Left cardiac atrium (tissue), 4 donors: ENCODE measurements at places on chromosomes 12 and 14. TPM values are rescaled to one million over a fixed set of nuclear protein-coding genes. Genes with fewer than 3 reads are reported as not detected.

DNA sequence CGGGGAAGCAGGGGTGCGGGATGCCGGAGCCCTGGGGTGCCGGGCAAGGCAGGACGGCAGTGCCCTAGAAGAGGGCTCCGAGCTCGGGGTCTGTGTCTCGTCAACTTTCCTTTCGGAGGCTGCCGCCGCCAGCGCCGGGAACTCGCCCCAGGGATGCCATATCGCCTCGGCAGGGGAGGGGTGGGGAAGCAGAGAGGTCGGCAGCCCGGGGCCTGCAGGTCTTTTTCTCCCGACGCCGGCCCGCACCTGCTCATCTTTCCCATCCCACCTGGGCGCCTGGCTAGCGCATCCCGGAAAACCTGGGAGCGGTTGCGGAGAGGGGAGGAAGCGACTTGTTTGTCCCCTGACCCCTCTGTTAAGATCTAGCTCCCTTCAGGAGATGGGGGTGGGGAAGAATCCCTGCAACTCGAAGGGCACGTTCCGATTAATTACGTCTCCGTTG, 547 bp downstream of the CNTN1 start:
- no peak for DNase-seq

Gene TRHDE
- total RNA-seq, result 3.7 TPM

DNA sequence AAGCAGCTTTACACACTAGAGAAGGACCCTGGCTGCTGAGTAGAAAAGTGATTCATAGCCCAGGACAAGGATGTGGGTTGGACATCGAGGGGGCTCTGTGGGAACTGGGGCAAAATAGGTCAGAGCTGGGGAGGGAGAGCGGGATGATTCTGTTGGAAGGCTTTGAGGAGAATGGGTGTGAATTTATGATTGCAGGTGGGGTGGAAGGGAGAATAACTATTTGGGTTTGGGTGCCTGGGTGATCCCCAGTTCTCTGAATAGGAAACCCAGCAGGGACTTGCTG, 13.1 kb downstream of the SERPINA3 start:
- no peak for DNase-seq

- DNase-seq, result no peak
Observed at GRCh38 chr14:69487226-69487625, 2.7 kb downstream of the PLEKHD1 start.

Gene RPAP3
- total RNA-seq, result 22.7 TPM

DNA sequence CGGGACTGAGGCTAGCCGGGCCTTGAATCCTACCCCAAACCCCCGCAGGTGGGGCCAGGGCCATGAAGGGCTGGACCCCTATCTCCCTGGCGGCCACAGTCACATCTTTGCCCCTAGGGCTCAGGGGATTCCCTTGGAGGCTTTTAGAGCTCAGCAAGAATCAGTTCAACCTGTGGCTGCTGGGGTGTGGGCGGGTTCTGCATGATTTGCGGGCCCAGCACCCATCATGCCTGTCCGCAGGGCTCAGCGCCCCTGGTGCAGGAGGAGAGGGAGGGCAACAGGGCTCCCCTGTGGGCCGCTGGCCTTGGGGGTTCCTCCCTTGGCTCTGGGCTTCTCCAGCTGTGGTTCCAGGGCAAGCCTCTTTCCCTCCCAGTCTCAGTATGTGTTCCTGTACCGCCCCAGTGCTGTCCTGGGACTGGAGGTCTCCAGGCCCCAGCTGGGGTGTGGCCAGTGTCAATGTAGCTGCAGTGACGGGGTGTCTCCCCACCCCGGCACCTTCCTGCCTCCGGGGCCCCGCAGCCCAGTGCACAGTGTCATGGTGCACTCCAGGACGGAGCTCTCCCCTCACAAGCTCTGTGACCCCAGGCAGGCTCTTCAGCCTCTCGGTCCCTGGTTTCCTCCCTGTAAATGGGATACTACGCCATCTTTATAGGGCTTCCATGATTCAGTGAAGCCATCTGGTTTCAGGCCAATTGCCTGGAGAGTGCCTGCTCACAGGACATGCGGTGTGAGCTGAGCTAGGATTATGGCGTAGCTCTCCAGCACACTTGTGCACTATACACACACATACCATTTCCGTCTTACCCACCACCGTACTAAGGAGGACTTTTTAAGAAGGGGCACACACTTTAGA, 9.9 kb upstream of the LBHD2 start:
- no peak for DNase-seq

- no peak for DNase-seq
Observed at GRCh38 chr12:98466640-98467400, 48.6 kb upstream of the TMPO start.

Gene CEP128
- 5.2 TPM for total RNA-seq

Gene KCNMB4
- total RNA-seq, result 2.3 TPM

DNA sequence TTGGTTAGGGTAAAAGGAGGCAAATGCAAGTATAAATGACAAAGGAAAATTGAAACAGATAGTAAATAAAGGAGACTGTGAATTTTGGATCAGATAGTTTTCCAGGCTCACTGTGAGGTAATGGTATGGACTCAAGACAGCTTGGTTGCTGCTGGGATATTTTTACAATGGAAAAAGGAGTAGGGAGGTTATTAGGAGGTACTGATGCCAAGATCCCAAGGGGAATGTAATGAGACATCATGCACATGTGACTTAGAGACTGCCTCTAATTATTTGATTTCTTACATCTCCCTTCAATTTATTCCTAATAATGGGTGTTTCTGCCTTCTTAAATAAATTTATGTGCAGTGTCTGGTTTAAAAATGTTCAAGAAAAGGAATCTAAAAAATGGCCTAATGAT, 56.9 kb downstream of the TAOK3 start:
- DNase-seq, result no peak

- DNase-seq, result no peak
Observed at GRCh38 chr14:28870033-28870564, 103.5 kb downstream of the FOXG1 start.

Gene STON2
- total RNA-seq, result 19.1 TPM

Gene GNB3
- 2.3 TPM for total RNA-seq

GRCh38 chr12:111362687-111363475, 6.0 kb downstream of the PHETA1 start:
- no peak for DNase-seq

Gene GPR84
- 0.55 TPM for total RNA-seq

- DNase-seq, result no peak
Observed at GRCh38 chr12:69471667-69472385, 1.6 kb downstream of the FRS2 start.

Gene SELPLG
- total RNA-seq, result 4.5 TPM

DNA sequence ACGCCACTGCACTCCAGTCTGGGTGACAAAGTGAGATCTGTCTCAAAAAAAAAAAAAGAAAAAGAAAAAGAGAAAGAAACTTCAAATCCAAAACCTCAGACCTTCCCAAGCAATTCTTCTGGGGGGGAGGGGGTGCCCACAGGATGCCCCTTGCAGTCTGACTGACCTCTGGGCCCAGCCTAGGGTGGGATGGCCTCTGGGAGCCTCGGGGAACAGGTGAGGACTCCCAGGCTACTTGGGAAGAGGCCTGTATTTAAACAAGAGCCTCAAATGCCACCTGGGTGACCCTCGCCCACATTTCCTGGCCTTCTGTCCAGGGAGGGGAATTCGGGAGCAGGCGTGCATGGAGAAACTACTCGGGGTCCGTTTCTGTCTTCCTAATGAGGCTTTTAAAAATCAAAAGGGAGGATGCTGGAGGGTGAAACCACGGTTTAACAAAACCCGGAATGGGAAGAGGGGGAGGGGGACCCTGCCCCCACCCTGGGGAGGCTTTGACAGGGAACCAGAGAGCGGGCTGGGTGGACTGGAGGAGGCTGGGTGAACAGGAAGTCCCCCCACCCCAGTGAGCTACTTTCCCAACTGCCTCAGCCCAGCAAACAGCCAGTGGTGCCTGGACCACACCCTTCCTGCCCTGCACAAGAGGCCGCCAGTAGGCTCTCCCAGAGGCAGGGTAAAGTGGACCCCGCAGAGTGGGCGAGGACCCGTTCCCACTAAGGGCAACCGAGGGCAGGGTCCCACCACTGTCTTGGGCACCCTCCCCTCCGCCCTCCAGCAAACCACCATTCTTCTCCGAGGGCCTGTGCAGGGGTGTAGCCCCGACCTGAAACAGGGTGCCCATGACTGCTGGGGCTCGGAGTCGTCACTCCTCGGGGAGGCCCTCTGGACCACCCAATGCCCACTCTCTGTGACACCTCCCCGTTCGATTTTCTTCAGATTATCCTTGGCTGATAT, 1.5 kb upstream of the FBRSL1 start:
- DNase-seq, result peak; percentile 70

DNA sequence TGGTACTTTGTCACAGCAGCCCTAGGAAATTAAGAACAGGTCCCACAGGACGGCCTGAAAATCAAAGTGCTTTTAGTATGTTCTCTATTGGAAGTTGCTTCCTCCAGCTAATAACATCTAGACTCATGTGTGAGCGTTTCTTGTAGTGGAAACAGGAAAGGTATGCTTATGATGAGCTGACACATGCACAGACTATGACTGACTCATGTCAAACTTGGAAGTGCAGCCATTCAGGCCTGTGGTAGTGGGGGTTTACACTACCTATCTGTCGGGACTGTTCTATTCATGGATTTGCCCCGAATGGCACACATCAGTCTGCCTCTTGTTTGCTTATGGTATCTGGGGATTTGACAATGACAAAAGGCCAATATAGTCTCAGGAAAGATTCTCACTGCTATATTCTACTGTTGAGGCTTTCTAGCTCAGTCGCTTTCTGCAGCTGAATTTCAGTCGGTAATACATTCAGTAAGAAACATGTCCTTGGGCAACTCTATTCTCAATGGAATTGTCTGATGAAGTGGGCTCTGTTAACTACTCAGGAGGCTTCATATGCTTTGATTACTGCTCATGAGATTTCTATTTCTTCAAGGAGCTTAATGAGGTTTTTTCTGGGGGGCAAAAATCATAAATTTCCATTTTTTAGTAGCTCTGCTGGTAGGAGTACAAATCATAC, 270.3 kb upstream of the DAAM1 start:
- no peak for DNase-seq

Gene RFX4
- total RNA-seq, result not detected

Gene COX14
- total RNA-seq, result 148 TPM

Gene CMA1
- 5.2 TPM for total RNA-seq

DNA sequence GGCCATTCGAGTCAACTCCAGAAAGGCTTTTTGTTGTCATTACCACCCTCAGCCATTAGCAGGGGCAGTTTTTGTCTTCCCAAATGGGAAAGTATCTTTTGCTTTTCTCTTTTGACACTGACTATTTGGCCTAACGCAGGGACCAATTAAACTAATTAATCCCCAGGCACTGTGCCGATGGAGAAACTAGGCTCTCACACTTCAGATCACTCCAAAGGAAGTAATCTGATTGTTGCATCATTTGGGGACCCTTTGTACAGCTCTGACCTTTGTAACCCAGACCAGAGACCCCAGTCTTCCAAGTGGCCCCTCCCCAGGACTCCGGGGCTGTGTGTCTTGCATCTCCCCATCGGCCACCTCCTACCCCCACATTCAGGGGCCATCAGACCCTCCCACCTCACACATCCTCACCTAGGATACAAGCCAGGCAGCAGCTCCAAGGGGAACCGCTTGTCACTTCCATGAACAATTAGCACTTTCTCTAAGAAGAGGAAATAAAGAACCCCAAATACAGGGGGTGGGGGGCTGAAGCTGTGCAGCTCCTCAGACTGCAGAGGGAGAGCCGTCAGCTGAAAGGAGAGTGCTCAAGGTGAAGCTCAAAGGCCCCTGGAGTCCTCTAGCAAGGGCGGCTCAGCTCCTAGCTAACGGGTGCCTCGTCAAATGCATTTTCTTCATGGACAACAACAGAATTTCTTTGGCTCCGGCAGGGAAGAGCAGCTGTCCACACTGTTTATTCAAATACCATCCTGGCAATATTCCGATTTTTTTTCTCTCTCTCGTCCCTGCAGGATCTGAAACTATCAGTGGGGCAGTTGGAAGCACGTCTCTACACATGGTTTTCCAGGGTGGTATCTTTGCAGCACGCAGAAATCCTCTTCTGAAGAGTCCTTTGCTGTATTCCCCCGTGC, 64.3 kb upstream of the DIO3 start:
- DNase-seq, result peak; percentile 2

GRCh38 chr12:58424735-58425392, 483.5 kb downstream of the ATP23 start:
- DNase-seq, result no peak

DNA sequence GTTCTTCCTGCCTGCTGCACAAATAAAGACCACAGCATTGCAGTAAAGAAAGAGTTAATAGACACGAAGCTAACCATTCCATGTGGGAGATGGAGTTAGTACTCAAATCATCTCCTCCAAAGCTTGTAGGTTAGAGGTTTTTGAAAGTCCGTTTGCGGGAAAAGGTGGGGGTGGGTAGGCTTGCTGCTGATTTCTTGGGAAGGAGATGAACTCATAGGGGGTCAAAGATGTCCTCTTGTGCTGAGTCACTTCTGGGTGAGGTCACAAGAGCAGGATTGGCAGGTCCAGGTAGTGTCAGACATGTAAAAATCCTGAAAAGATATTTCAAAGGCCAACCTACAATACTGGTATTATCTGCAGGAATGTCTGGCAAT, 66.4 kb downstream of the PTHLH start:
- no peak for DNase-seq

Gene LMBR1L
- total RNA-seq, result 46.0 TPM

DNA sequence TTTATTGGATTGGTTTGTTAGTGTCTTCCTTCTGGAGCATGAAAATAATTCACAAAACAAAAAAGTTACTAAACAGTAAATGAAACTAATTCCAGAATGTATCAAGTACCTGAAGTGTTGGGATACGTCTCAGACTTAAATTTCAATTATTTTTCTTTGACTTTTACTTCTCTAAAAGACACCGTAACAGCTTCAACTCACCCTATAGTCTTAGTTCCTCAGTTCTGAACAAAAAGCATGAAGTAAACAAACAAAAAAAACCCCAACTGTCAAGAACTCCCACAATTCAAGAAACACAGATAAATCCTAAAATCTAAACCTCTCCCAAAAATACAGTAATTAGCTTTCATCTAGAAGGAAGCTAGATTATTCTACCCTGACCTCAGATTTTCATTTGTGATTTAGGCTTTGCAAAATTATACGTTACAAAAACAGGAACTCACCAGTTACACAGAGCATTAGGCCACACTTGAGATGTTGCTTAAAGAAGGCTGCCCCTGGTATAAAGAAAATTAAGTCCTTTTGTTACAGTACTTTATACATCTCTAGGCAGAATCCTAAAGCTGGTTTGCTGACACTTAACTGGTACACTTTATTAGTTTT, 10.2 kb downstream of the HEATR5A start:
- no peak for DNase-seq

DNA sequence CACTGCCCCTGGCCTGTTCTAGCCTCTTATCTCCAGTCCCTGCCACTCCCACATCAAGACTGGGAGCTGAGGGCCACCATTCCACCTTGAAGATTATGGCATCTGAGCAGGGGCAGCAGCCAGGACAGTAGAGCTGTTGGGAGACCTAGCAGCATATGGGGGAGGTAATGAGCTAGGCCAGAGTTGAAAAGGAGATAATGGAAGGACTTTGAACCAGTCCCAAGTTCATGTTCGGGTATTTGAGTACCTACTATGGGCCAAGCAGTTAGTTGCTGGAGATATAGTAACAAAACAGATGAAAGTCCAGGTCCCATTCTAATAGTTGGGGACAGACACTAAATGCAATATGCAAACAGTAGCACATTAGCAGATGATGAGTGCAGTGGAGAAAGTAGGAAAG, 151.5 kb downstream of the PLXNC1 start:
- DNase-seq, result no peak

- no peak for DNase-seq
Observed at GRCh38 chr12:130925666-130926015, 28.1 kb upstream of the ADGRD1 start.

Gene NGDN
- 20.1 TPM for total RNA-seq
